RPMI7951 (cell line): ENCODE measurements at places on chromosomes 7 and 10.

DNA sequence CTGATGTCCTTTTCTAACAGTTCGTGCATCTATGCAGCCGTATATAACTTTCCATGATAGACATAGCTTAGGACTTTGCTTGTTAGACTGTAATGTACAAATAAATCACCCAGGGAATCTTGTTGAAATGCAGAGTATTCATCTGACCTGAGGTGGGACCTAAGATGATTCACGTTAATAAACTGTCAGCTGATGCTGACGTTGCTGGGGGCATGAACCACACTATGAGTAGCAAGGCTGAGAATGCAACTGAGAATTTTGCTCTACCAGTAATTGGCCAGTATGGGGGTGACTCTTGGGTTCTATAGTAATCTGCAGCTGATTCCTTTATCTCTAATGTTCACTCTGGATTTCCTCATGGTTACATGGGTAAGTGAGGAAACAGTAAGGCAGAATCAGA is 130.1 kb upstream of the MALRD1 start:
- DNase-seq: peak; percentile 19

GRCh38 chr10:84178160-84178609 is 4.6 kb downstream of the GPR15LG start:
- DNase-seq: no peak

GRCh38 chr7:36058020-36058592 is 94.9 kb upstream of the EEPD1 start:
- DNase-seq: no peak

DNA sequence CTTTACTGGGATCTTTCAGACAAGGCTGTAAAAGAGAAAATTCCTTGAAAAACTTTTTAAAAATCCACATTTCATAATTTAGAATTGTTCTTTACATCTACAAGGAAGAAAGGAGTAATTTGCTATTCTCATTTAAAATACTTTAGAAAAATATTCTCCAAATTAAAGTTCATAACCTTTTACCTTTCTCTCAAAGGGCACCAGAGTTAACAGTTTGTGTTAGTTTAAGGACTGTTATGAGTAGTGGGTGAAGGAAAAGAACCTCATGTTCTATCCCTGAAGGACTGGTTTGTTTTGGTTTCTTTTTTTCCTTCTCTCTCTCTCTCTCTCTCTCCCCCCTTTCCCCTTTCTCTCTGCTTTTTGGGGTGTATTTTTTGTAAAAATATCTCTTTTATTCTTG is 4.1 kb downstream of the AGMO start:
- no peak for DNase-seq

GRCh38 chr7:92761391-92762097 is 74.8 kb downstream of the CDK6 start:
- DNase-seq: peak; percentile 45

DNA sequence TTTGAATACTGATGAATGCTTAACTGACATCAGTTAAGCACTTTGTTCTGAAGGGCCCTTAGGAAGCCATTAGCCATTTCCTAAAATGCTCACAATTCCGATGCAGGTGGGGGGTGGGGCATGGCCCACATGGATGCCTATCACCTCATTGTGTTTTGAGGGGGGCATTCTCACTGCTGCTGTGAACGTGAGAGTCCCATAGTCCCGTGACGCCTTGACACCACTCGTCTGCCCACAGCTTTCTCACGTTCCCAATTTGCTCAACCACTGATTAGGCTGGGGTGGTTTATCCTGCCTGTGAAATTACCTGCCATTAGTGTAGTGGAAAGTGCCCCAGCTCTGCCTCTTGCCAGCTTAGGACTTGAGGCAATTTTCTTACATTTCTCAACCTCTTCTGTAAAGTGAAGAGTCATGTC is 31.9 kb downstream of the DUSP5 start:
- DNase-seq: no peak

- peak; percentile 30 for DNase-seq
Measured at GRCh38 chr10:11504566-11505285, 106.7 kb downstream of the USP6NL start.

GRCh38 chr10:81876253-81877077 is 1.5 kb downstream of the NRG3 start:
- DNase-seq: no peak

- DNase-seq: no peak
Measured at GRCh38 chr10:114998993-114999392, 61.0 kb downstream of the TRUB1 start.

DNA sequence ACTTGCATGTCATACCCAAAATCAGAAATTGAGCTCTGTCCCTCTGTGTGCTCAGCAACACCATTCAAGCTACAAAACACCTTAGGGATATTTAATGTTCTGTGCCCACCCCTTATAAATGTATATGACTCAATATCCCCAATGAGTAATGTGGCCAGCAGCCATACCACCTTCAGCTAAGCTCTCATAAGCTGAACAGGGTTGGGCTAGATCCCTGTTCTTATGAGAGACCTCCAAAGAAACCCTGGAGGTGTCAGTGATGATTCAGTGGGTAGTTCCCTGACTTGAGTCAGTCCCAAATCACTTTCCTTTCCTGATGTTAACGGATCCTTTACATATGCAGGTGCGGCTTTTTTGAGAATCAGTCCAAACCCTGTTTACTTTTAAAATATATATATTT is 253.8 kb downstream of the CREB5 start:
- peak; percentile 53 for DNase-seq

- no peak for DNase-seq
Measured at GRCh38 chr7:18387191-18387735, 108.3 kb upstream of the HDAC9 start.

- peak; percentile 95 for DNase-seq
Measured at GRCh38 chr7:1532456-1533254, 2.2 kb downstream of the MAFK start.

- DNase-seq: no peak
Measured at GRCh38 chr7:3464900-3465622, 164.0 kb downstream of the SDK1 start.

- DNase-seq: no peak
Measured at GRCh38 chr7:99554939-99555338, 3.0 kb upstream of the FAM200A start.

DNA sequence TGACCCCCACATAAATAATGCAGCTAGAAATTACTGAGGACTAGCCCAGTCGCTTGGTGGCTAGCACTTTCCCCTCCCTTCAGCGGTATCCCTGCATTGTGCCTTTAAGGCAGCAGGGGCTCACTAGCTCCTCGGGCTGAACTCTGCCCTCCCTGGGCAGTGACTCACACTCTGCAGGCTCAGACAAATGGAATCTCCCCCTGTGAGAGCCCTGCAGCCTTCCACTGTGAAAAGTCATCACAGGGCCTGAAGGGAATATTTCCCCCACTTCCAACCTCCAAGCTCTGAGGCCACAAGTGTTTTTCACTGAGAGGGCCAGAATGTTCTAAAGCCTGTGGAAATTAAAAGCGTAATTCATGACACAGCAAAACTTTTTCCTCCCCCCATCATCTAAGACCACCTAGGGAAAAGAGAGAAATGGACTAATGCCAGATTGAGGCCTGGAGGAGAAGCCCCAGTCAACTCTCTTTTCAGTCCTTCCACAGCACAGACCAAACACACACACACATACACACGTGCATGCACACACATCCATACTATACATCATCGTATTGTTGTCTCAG is 93.6 kb upstream of the COL1A2 start:
- peak; percentile 98 for DNase-seq
